ENCODE measurements at places on chromosomes 1 and 21.

DNA sequence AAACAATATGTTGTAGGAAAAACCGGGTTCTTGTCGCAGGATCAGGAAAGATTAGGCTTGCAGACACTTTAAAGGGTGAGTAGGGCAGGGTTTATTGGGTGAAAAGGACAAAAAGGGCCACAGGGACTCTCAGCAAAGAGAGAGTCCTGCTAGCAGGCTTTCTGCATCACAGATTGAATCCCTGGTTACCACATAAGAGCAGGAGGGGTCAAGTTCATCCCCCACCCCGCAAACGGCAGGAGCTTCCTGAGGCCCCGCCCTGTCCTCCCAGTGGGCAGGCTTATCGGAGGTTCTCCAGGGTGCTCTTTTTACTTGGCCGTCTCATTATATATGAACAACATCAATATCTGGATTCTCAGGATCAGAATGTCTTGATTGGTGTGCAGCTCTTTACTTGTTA is 47.7 kb downstream of the SYCP1 start:
- DNase-seq: no peak

GRCh38 chr1:30001011-30001731 is 722.2 kb downstream of the MATN1 start:
- DNase-seq: no peak

GRCh38 chr1:81053826-81054225 is 746.9 kb upstream of the ADGRL2 start:
- DNase-seq: no peak

DNA sequence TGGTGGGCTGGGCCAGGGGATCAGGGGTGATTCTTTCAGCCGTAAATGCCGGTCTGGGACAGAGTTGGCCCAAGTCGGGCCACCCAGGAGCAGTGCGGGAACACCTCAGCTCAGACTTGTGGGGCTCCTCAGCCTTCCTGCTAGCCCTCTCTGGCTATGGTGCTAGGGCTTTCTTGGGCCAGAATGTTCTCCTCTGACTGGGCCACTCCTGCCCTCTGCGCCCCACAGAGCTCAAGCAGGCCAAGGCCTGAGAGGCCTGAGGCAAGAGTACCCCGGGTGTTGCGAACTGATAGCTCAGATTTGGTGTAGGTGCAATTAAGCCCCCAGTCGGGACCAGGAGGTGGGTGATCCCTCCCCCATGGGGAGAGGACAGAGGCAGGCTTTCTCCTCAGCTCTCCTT is 51.8 kb downstream of the LGR6 start:
- DNase-seq: no peak

DNA sequence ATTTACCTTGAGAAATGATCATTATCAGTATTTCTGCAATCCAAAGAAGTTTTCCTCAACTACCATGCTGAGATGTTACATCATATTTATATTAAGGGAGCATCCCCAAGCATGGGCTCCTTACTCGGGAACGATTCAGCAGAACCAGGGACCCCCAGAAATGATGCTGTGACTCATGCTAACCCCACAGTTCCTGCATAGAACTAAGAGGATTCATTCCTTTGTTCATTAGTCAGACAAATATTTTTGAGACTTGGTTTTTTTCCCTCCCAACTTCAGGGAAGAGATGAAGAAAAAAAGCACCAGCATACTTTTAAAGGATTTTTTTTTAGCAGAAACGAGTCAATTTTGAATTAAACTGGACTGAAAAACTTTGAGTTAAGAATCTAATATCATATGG is 49.2 kb upstream of the COL24A1 start:
- no peak for DNase-seq

DNA sequence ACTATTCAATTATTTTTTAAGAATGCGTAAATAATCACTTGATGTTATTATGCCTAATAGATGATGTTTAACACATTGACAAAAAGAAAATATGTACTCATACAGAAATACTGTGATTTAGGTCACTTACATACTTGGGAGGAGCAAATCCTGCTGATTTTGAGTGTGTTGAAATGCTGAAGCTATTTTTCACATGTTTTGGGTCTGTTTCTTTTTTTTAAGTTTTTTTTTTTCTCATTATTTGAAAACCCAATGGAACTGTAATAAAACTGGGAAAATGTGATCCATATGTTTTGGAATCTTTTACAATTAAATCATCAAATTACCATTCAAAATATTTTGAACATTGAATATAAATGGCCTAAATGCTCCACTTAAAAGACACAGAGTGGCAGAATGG is 366.2 kb upstream of the ADAMTS5 start:
- no peak for DNase-seq

- no peak for DNase-seq
Observed at GRCh38 chr1:19232524-19232846, 18.8 kb downstream of the EMC1 start.

DNA sequence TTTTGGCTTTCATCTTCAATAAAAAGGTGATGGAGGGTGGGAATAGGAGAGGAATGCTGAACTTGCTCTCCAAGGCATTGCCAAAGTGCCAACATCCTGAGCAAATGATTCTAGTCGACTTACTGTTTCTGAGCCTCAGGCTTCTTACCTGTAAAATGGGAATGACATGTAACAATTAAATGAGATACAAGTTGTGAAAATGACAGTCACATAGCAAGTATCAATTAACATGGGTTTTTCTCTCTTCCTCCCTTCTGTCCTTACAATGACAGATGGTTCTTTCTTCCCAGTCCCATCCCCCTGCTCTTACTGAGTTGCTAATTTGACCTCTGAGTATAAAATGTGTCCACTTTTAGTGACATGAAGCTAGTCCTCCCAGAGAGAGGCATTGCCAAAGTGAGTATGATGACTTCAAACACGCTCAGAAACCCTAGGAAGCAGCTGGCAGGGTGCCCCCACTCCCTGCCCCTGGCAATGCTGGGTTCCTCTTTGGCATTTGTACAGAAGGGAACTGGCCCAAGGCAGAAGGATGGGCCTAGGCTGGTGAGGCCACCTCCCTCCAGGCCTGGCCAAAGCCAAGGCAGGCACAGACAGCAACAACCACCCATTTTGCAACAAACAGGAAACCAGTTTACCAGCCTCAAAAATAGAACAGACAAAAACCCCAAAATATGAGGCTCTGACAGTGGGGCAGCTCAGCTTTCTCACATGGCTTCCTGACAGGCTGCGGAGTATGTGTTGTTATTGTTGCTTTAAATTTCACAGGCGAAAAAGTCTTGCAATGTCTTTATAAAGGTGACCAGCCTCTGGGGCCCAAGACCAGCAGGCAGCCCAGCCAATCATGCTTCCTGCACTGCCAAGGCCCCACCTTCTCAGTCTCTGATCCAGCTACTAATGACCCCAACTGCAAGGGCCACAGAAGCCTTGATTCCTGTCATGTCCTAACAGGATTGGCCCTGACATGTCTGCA is 115.9 kb downstream of the HIVEP3 start:
- peak; percentile 64 for DNase-seq

DNA sequence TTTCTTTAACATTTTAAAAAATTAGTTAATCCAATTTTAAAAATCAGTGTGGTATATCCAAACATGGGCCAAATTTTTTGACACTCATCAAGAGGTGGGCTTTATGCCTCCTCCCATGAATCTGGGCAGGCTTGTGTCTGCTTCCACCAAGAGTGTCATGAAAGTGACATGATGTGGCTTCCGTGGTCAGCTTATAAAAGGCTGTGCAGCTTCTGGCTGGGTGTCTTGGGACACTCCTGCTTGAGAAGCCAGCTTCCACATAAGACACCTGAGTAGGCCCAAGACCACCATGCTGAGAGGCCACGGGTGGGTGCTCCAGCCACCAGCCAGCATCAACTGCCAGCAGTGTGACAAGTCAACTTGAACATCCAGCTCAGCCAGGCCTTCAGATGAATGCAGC is 74.3 kb upstream of the RUNX3 start:
- DNase-seq: no peak

DNA sequence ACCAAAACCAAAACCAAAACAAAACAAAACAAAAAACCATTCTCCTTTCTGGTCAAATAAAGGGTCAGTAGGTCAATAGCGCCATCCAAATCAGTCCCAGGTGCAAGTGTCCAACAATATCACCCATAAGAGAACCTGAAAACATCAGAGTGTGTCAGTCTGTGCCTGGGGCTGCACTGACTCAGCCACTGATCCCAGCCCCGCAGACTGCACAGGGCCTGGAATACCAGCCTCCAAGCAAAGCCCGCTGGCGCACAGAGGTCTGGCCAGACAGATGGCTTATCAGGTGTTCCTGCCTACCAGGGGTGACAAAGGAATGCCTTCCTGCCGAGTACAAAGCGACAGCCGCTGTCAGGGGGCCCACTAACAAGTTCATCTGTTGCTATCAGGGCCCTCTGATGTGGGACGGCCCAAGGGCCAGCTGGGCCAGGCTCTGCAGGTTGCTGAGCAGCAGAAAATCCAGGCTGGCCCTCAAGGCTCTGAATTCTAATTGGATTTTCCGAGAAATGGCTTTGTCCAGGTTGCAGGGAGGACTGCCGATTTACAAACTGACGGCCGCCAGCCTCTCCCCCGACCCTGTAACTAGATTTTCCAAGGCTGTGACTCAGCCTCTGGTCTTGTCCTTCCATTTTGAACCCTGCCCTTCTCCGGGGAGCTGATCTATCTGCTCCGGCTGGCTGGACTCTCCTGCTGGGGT is 13.7 kb upstream of the TMEM51 start:
- DNase-seq: no peak

GRCh38 chr1:36673202-36673601 is 190.5 kb upstream of the CSF3R start:
- no peak for DNase-seq

DNA sequence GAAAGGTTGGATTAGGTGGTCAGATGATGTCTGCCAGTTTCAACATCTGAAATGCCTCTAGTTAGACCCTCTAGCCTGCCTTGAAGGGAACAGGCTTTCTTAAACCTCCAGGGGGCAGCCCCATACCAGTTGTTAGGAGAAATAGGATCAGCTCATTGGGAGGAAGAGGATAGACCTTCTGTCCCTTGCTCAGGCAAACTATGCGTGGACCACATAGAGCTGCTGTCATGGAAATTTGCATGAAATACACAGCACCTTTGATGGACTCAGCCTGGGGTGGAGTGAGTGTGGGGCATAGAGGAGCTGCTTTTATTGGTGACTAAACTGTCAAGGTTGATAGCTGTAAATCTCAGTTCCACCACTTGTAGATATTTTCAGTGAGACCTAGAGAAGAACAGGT is 38.4 kb upstream of the SPAG17 start:
- no peak for DNase-seq

DNA sequence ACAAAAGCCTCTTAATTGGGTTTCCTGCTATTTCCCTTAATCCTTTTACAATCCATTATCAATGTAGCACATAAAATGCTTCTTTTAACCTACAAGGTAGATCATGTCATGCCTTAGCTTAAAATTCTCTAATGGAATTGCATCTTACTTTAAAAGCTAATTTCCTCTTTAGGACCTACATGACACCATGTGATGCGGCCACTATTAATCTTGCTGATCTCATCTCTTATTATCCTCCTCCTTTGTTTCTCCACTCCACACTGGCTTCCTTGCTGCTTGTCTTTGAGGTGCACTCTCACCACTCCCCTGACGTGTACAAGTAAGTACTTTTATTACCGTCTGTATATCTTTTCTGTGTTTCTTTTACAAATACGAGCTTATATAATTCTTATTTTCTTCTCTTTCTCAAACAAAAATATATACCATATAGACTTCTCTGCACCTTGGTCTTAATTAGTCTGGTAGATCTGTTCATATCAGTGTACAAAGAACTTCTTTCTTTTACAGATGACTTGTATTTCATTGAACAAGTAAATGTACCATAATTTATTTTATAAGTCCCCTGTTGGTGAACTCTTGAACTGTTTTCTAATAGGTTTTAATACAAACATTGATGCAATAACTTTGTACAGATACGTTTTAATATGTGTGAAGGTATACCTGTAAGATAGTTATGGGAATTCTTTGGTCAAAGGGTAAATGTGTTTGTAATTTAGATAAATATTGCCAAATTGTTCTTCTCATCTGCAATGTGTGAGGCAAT is 28.2 kb downstream of the GPR88 start:
- no peak for DNase-seq
